ENCODE measurements at places on chromosomes 6 and 20.

GRCh38 chr6:8758412-8758811 is 323.1 kb upstream of the SLC35B3 start:
- no peak for DNase-seq

GRCh38 chr6:166354965-166355364 is 12.6 kb upstream of the SFT2D1 start:
- no peak for DNase-seq

GRCh38 chr20:346640-347316 is at the start of gene NRSN2:
NRSN2 (plus strand) TSS chr20:347111; CDS start chr20:349644, 2,533 bp downstream.
- no peak for DNase-seq

- no peak for DNase-seq
Measured at GRCh38 chr20:16942756-16943155, 194.6 kb downstream of the OTOR start.

GRCh38 chr6:88238065-88238464 is 71.9 kb upstream of the CNR1 start:
- DNase-seq = no peak

DNA sequence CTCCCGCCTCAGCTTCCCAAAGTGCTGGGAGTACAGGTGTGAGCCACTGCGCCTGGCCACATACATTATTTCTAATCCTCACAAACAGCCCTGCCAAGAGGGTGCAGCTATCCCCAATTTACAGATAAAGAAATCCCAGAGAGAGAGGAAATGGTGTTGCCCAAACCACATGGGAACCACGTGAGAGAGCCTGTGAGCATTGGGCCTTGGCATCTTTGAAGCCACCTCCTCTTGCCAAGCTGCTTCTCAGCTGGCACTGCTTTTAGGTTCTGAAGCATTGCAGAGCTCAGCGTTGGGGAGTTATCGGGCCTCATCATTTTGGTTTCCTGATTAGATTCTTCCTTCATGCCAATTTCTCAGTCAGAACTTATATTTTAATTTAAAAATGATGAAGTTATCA is 80.3 kb downstream of the CTNNBL1 start:
- DNase-seq = no peak

GRCh38 chr6:79040083-79040482 is 38.0 kb downstream of the PHIP start:
- DNase-seq = no peak

- no peak for DNase-seq
Measured at GRCh38 chr6:19137505-19137904, 699.7 kb upstream of the ID4 start.

- DNase-seq = no peak
Measured at GRCh38 chr20:19859444-19859843, 101.4 kb downstream of the RIN2 start.

DNA sequence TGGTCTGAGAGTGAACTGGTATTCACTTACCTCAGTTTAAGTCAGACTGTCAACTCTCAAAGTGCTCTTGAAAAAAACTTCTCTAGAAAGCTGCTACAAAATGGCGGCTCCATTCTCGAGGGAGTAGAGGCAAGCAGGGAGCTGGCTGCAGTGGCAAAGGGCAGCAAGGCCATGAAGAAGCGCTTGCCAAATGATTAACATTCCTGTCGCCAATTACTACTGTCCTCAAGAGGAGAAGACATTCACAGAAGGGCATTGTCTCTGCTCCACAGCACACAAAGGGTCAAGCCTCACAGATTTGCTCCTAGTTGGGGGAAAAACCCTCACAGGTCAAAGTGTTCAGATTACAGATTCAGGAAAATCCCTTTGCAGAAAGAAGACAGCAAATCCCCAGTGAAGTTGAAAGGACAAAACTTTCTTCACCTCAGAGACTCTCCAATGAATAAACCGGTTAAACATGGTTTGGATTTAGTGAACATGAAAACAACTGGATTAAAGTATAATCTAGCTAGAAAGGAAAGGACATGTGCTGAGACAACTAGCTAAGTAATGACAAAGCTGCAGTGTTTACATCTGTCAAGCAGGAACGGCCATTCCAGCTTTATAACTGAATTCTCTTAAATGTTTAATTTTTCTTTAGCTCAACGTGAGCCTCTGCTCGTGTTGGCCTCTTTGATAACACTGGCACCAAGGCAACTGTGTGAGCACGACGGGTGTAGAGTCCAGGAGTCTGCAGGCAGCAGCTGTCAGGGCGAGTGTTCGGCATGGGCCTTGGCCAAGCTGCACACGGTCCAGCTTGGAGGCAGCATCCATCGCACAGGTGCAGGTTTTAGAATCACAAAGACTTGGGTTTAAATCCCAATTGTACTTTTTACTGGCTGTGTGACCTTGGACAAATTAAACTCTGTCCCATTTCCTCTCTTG is 37.6 kb downstream of the NR2E1 start:
- no peak for DNase-seq

- no peak for DNase-seq
Measured at GRCh38 chr6:16301511-16301910, 63.1 kb downstream of the GMPR start.

GRCh38 chr20:31670371-31671228 is 32.9 kb downstream of the COX4I2 start:
- DNase-seq = no peak
